ENCODE measurements at places on chromosomes 11 and 22.

- peak; percentile 92 for DNase-seq
Measured at GRCh38 chr11:65558002-65558929, at the start of gene LTBP3. Gene LTBP3 (minus strand): TSS chr11:65558359. CDS start chr11:65557959, 400 bp downstream.

- DNase-seq: no peak
Measured at GRCh38 chr11:27148506-27148905, 107.9 kb downstream of the BBOX1 start.

DNA sequence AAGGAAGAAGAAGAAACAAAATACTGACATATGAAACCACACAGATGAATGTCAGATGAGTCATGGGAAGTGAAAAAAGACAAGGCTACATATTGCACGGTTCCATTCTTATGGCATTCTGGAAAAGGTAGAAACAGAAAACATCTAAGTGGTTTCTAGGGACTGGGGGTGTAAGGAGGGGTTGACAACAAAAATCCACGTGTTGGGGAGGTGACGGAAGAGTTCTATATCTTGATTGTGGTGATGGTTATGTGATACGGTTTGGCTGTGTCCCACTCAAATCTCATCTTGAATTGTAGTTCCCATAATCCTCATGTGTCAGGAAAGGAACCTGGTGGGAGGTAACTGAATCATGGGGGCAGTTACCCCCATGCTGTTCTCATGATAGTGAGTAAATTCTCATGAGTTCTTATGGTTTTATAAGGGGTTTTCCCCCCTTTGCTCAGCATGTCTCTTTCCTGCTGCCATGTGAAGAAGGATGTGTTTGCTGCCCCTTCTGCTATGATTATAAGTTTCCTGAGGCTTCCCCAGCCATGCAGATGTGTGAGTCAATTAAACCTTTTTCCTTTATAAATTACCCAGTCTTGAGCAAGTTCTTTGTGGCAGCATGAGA, 6.4 kb upstream of the ARFGAP3 start:
- peak; percentile 59 for DNase-seq

GRCh38 chr11:1928470-1928890, 9.0 kb downstream of the TNNT3 start:
- DNase-seq: no peak

GRCh38 chr11:62073061-62073460, 50.8 kb upstream of the INCENP start:
- DNase-seq: no peak

DNA sequence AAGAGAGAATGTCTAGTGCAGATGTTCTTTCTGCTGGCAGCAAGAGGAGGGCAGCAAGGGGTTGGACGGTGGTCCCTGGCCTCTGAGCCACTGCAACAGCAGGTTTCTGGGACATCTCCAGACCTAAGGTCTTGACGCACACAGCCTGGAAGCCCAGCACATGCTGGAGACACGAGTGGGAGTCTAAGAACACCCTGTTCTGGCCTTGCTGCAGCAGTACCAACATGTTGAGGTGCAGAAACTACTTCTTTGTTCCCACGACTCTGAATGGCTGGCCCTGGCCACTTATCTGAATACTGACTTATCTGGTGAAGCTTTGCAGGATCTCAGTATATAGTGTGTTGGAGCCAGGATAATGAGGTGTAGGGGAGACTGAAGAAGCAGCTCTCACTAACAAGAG, 6.8 kb downstream of the MICAL2 start:
- DNase-seq: no peak

DNA sequence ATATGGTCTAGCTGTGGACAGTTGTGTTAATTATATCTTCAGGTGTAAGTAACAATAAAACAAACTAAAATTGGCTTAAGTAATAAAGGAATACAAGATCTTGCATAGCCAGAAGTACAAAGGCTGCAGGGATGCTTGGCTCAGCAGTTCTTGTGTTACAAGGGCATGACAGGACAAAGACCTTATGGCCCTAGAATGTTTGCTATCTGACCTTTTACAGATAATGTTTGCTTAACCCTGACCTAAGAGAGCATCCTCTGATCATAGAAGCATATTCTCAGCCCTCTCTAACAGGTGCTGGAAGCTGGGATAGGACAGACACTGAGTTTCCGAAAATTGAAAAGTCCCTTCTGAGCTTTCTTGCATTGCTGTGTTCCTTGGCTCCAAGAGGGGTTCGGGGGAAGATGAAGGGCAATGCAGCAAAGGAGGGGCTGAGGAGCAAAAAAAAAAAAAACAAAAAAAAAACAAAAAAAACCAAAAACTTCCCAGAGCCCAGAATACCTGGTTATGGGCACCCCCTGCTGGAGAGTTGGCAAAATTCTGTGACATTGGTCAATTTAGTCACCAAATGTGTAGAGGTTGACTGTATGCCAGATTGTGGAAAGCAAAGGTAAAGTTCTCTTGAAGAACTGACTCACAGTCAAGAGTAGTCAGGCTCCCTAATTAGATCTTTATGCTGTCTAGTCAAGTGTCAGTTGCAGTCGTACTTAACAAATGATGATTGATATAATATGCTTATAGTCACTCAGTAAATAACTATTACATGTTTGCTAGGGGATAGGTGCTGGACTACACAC, 10.4 kb upstream of the HIKESHI start:
- peak; percentile 75 for DNase-seq

- peak; percentile 83 for DNase-seq
Measured at GRCh38 chr11:3022300-3022967, 30.3 kb upstream of the NAP1L4 start.

DNA sequence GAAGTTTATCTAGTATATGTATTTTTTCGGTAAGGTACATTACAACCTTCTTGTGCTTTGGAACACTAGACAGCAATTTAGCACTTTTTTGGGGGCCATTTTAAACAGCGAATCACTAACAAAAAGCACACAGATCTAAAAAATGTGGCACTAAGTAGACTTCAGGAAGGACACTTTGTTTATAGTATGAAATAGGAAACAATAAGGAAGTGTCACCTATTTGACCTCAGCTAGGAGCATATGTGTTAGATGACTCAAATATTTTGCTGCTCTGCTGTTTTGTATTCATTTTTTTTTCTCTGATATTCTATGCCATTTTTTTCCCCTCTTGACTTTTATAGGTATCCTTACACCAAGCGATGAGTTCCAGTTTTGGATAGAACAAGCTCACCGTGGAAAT, 5.6 kb downstream of the DYNC2H1 start:
- DNase-seq: peak; percentile 5

DNA sequence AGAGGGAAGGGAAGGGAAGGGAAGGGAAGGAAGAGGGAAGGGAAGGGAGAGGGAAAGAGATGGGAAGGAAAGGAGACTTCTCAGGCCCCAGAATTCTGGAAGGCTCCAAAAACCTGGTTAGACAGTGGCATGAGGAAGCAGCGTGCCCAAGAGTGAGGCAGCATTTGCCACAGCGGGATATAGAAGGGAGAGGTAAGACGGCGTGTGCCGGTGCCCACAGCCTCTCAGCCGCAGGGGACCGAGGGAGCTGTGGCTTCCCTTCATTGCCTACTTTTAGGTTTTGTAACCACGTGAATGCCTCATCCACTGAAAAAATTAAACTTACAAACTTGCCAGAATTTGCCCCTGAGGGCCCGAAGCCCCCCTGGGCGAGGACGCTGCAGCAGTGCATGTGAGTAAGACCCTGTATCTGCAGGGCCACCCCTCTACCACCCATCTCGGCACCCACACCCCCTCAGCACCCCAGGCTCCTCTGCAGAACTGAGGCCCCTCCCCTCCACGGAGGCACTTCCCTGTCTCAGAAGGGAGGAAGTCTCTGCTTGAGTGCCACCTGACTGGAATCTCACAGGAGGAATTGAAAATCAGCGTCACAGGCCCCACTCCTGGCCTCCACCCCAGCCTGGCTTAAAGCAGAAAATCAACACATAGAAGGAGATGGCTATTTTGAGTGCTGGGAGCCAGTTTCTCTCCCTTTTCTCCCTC, 58.1 kb downstream of the LINC01488 start:
- DNase-seq: no peak

- DNase-seq: peak; percentile 78
Measured at GRCh38 chr22:22463855-22464540, 44.5 kb downstream of the ZNF280B start.

DNA sequence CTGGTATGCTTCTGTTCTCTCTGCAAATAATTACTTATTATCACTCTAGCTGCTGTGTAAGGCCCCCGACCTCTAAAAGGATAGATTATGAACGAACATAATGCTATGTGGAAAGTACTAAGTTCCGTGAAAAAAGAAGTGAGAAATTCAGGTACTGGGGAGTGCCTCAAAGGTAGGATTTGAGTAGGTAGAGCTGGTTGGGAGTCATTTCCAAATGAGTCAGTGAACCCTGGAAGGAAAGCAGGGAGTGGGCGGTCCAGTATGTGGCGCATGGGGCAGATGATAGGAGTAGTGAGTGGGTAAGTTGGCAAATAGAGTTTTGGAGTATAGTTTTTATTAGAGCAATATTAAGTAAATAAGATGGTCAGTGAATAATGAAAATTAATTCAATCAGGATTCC, 2.4 kb downstream of the ZC3H12C start:
- DNase-seq: peak; percentile 45

GRCh38 chr11:61149624-61150615, 11.3 kb downstream of the VPS37C start:
- DNase-seq: peak; percentile 38

DNA sequence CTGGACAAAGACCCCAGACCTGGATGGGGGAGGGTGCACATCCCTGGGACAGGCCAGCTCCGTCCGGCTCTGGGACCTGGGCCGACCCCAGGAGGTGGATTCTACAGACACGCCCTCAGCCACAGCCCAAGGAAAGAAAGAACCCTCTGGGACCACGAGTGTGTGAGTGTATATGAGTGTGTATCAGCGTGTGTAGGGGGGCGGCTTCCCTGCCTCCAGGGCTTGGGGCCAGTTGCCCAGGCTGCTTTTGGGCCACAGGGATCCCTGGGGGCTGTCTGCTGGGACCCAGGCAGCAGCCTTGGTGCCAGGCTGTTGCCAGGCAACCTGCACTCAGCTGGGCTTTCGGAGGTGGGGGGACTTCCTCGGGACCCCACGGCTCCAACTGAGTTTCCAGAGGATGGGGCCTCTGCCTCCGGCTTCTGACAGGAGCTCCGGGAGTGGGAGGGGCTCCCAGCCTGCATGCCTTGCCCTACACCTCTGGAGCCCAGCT, 8.9 kb downstream of the DUSP8 start:
- no peak for DNase-seq

DNA sequence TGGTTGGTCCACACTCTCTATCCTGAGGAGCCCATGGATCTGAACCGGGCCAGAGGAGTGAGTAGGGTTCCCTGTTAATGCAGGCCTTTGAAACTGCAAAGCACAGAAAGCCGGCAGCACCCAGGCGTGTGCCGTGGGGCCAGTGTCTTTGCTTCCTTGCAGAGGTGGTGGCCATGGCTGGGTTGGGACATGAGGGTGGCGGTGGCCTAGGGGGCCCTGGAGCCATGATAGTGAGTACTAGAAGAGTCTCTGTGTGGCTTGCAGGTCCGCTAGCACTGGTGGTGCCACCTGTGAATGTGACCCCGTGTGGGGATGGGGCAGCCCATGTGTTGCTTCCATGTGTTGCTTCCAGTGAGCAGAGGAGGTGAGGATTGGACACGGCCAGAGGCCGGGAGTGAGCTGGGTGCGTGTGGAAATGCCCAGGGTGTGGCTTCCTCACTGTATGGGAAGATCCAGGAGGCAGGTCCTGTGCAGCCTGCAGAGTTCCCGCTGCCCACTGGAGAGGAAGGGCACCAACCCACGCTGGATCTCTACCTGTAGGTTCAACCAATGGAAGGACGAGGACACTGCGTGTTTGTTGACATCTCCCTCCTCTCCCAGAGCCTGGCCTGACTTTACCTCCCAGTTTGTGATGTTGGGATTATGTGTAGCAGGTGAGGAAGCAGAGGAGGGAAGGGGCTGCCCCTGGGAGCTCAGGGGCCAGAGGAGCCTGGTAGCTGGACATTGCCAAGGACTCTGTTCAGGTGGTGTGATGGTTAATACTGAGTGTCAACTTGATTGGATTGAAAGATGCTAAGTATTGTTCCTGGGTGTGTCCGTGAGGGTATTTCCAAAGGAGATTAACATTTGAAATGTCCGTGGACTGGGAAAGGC, 796.6 kb downstream of the TBC1D22A start:
- no peak for DNase-seq

GRCh38 chr11:116257092-116257491, 515.7 kb downstream of the BUD13 start:
- DNase-seq: no peak

DNA sequence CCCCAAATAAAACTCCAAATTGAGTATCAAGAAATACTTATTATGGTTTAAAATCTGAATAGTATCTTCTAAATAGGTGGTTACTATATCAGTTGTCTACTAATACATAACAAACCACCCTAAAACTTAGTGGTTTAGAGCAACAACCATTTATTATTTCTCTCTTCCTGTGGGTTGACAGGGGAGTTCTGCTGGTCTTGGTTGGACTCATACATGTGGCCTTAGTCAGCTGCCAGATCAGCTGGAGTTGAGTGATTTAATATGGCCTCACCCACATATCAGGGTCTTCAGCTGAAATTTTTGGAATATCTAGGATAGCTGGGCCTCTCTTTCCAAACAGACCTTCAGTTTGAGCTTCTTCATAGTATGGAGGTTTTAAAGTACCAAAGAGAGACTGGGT, 34.5 kb downstream of the C11orf65 start:
- no peak for DNase-seq

- DNase-seq: no peak
Measured at GRCh38 chr22:46635756-46636155, 15.6 kb downstream of the GRAMD4 start.

DNA sequence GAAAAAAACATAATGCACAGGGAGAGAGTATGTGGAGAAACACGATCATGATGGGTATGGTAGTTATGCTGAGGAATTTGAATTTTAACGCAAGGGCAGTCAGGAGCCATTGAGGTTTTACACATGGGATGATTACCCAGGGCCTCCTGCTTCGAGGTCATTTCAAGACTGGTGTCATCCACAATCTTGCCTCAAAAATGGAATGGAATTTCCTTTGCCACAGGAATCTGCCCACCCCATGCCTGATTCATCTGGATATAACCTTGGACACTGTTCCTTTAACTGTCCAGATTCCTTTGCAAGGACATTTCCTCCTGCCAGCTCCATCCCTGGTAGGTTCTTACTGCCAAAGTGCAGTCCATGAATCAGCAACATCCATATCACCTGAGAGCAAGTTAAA, 655.9 kb upstream of the TENM4 start:
- peak; percentile 64 for DNase-seq

All from cardiac fibroblast (primary cell).